ENCODE measurements at places on chromosomes 16 and 17. TPM values are rescaled to one million over a fixed set of nuclear protein-coding genes. Genes with fewer than 3 reads are reported as not detected.

Gene ZSCAN32
- 12.7 TPM for total RNA-seq

Gene CCDC144A
- 14.1 TPM for total RNA-seq

Gene HBQ1
- total RNA-seq: not detected

Gene CACNG3
- total RNA-seq: not detected

Gene CNTROB
- total RNA-seq: 56.2 TPM

Gene CETP
- total RNA-seq: 1.1 TPM

- no peak for DNase-seq
These were observed 20.1 kb downstream of the KRT25 start for GRCh38 chr17:40735016-40735415.

GRCh38 chr17:80109713-80110446, 8.5 kb downstream of the GAA start:
- DNase-seq: no peak

- DNase-seq: no peak
These were observed 47.9 kb downstream of the WDR59 start for GRCh38 chr16:74936902-74937560.

DNA sequence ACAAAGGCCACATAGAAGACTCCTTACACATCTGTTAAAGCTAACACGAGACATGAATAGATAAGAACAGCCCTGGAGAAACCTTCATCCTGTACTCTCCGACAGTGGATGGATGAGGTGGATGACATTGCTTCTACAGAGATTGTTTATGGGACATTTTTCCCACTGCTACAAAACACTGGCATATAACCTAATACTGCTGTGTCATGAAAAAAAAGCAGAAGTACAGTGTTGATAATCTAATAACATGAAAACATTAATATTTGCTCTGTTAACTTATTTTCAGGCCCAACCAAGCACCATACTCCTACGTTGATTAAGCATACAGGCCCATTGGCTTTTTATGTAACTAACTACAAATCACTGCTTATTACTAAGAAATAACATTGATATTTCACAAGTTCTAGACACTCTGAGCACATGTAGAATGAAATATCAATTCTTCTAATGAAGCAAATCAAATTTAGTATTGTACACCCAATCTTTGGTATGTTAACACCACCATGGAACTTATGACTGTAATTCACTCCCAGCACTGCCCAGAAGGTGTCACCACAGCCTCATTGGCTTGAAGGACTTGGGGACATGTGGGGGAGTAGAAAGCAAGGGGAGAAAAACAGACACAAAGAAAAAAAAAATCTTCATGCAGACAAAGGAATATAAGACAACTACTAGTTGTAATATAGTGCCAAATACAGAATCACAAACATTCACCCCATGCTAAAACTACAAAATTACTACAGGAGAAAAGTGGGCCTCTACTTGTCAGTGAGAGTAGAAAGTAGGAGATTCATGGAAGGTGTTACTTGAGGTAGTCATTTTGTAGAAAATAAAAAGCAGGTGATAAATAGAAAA, 330.0 kb upstream of the PMFBP1 start:
- DNase-seq: no peak

DNA sequence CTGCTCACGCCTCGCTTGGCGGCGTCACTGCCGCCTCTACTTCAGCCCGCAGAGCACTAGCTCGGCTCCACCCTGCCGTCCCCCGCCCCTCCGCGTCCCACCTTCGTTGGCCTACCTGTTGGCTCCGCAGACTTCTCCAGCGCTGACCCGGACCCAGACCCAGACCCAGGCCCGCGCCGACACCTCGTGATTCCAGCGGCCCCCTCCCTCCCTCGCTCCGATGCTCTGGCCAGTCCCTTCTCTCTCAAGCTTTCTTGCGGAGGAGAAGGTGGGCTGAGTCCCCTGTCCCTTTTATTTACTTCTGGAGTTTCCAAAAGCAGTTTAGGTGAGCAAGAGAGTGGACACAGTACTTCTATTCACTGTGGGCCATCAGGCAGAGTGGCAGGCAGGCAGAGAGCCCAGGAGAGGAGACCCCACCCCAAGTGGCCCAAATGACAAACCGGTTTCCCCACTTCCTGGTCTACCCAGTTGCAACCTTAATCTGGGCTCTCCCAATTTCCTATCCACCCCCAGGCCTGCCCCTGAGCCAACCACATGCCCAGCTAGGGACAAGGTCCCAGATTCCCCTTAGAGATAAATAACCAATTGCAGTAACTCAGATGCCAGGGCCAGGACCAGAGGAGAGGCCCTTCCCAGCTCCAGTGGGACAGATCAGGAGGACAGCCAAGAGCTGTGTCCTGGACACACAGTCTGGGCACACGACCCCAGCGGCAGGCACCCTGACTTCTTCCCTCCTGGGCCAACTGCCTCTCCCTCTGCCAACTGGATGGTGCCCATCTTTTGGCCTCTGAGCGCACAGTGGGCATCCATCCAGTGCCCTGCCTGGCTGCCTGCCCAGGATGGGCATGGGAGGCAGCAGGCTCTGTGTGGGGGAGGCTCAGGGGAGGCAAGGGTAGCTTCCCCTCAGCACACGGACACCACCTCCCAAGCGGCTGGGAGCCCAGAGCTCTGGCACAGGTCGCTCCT, 1.2 kb upstream of the SRCIN1 start:
- no peak for DNase-seq

- DNase-seq: no peak
These were observed 1.8 kb downstream of the ATXN2L start for GRCh38 chr16:28824717-28824973.
